ENCODE measurements at places on chromosomes 12 and 14.

GRCh38 chr12:72246370-72246769 lies 25.8 kb upstream of the TRHDE start:
- DNase-seq: no peak

- DNase-seq: no peak
Observed at GRCh38 chr14:102913341-102914211, 8.9 kb upstream of the AMN start.

DNA sequence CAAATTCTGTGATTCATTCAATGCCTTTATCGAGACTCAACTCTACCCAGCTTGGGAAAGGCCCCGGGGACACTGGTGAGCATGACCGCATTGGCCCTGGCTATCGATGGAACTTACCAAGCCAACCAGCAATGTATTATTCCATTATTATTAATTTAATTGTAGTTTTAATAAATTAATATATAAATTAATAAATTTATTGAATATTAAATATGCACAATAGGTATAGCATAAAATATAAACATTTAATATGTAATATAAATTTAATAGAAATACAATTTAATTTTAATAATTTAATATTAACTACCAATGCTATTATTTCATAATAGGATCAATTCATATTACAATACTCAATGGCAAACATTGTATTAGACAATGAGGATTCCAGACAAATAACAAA lies 163.4 kb downstream of the DPF3 start:
- DNase-seq: no peak

- peak; percentile 29 for DNase-seq
Observed at GRCh38 chr12:64796205-64796845, 28.1 kb upstream of the TBC1D30 start.

- no peak for DNase-seq
Observed at GRCh38 chr12:131720241-131720640, 9.4 kb downstream of the SFSWAP start.

DNA sequence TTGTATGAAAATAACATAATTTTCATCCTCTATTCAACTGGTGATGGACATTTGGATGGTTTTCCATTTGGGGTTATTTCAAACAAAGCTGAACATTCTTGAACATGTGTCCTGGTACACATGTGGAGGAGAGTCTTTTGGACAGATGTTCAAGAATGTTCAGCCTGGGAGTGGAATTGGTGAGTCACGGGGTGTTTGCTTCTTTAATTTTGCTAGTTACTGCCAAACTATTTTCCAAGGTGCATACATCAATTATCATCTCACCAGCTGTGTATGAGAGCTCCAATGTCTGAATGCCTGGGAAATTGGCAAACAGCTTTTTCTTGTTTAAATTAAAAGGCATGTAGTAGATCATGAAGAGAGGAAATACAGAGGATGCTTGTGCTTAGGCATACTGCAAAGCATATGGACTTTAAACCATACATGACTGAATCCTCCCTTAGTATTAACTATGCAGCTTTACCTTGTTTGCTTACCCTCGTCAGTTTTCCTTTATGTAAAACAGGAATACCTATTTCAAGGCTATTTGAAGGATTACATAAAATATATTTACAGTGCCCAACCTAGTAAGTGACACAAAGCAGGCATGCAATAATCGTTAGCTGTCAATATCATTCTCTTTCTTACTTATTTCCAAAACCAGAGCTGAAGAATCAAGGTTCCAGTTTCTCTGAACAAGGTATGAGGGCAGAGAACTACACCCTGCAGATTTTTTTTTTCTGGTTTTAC lies 152.1 kb downstream of the ITPR2 start:
- no peak for DNase-seq

- no peak for DNase-seq
Observed at GRCh38 chr12:52581066-52581465, 7.4 kb upstream of the KRT74 start.

DNA sequence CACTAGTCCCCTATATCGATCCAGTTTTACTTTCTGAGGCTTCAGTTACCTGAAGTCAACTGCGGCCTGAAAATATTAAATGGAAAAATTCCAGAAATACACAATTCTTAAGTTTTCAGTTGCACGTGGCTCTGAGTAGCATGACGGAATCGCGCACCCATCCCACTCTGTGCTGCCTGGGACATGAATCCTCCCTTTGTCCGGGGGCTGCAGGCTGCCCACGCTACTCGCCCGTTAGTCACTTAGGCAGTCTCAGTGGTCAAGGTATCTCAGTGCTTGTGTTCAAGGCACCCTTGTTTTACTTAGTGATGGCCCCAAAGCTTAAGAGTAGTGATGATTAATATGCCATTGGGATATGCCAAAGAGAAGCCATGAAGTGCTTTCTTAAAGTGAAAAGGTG lies 46.6 kb downstream of the LGMN start:
- DNase-seq: no peak

DNA sequence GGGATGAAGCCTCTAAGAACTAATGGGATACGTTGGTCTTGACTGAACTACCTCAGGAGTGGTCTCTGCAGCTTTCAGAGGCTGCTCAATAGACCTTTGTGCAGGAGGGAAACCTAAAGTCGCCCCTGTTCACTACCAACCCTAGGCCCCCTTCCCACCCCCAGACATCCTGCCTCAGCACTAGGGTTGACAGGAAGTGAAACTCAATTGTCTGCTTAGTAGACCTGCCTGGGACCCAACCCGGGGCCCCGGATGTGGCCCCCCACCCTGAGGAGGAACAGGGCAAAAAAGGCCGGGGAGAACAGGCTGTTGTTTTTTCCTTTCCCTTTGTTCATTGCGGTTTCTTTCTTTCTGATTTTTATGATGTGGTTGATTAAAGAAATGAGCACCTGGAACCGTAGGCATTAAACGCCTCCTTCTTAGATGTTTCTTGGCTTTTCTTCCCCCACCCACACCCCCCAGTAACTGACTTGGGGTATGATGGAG lies 1.6 kb upstream of the DGKA start:
- no peak for DNase-seq

- DNase-seq: no peak
Observed at GRCh38 chr12:51687614-51688013, 96.6 kb downstream of the SCN8A start.

GRCh38 chr12:78315028-78315427 lies 484.3 kb downstream of the NAV3 start:
- DNase-seq: no peak

GRCh38 chr14:23704890-23705289 lies 68.7 kb downstream of the DHRS2 start:
- DNase-seq: no peak

- DNase-seq: no peak
Observed at GRCh38 chr12:110744151-110744571, 1.5 kb upstream of the PPP1CC start.

DNA sequence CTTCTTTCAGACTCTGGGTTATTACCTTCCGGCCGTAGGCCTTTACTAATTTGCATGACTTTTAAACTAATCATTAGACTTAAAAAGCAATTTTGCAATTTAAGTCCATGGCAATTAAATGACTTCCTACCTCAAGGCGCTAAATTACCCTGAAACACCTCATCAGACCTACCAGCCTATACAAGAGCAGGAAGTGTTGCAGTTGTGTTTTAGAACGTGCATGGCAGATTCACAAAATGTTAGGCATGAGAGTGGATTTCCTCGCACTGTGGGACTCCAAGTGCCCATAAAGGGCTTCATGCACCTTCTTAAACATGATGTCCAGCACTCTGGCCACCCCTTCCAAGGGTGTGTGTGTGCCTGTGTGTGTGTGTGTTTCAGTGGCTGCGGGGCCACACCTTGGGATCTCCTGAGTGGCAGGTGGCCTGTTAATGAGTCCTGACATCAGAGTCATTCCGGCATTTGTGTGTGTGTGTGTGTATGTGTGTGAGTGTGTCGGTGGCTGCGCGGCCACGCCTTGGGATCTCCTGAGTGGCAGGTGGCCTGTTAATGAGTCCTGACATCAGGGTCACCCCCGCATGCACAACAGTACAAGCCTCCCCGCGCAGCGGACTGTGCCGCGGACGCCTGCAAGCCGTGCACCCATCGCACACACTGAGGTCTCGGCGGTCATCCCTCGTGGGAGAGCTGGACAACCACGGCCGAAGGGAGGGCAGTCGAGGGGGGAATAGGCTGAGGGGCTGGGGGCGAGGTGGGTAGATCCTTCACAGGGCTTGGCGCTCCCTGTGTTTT lies 900 bp downstream of the C2CD5 start:
- peak; percentile 4 for DNase-seq

GRCh38 chr12:130593056-130593455 lies 123.0 kb downstream of the RIMBP2 start:
- no peak for DNase-seq

DNA sequence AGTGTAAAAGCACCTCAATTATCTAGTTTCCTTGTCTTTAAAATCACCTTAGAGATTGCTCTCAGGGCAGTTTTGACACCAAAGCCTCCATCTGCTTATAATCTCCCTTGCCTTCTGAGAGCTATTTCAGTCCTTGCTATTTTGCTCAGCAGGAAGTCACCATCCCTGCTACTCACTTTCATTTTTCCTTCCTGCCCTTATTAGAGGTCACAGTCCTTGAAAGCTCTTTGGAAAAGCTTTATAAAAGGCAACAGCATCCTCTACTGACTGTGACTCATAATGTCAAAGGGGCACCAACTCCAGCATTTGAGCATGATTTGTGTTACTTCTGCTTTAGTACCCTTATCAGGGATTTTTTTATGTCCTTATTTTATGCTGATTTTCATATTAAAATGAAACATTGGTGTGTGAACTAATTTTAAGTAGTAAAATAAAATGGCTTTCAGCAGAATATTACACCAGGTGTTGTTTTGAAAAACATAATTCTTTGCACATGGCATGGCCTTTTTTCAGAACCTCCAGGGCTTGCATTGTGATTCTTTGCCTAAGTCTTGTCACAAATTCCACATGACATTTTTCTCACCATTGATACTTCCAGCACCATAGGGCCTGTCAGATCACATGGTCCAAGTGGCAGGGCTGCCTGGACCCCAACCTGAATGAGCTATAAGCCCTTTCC lies 213.0 kb downstream of the ADAMTS20 start:
- no peak for DNase-seq

GRCh38 chr12:1162081-1162760 lies 171.2 kb downstream of the ERC1 start:
- DNase-seq: no peak

- no peak for DNase-seq
Observed at GRCh38 chr12:44296624-44297197, 460.8 kb downstream of the TMEM117 start.

- DNase-seq: no peak
Observed at GRCh38 chr12:6936636-6937480, 6.8 kb upstream of the RNU7-1 start.
